ENCODE measurements at places on chromosomes 4 and X.

- DNase-seq = peak; percentile 39
Observed at GRCh38 chr4:174318829-174319764, 35.4 kb downstream of the CEP44 start.

DNA sequence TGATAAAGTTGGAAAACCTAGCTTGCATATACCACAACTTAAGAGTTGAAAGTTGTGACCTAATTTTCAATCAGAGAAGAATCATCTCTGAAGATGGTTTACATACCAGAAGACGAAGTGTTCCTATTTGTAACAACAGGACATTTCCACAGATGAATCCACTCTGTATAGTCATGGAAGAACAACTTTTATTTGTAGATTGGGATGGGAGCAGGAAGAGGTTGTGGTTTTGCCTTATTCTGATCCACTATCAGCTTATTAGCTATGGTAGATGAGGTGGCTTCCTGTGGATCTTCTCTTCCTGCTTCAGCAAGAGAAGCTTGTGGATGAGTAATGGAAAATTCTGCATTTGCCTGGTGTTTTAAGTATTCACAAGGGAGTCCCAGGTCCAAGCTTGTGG lies 18.6 kb upstream of the SUPT20HL1 start:
- DNase-seq = no peak

DNA sequence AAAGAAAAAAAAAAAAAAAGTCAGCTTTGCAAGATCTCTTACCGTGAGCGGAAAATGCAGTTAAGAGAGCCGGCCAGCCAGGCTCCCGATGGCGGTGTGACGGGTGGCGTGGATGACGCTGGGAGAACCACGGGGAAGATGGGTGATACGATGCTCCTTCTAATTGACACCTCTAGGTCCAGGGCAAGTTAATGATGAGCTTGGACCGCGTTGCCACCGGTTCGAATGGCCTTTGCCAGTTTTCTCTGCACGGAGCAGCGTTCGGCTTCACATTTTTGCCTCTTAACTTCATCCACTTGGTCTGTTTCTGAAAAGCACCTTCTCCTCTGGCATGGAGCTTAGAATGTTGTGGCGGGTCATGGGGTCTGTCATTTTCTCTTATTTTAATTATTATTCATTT lies 33.2 kb downstream of the SHOX start:
- no peak for DNase-seq

- no peak for DNase-seq
Observed at GRCh38 chr4:116499-116898, 7.8 kb upstream of the ZNF718 start.

GRCh38 chr4:181956512-181956911 lies 286.7 kb upstream of the TENM3 start:
- no peak for DNase-seq

- DNase-seq = peak; percentile 56
Observed at GRCh38 chrX:151151665-151152267, 24.6 kb upstream of the GPR50 start.

DNA sequence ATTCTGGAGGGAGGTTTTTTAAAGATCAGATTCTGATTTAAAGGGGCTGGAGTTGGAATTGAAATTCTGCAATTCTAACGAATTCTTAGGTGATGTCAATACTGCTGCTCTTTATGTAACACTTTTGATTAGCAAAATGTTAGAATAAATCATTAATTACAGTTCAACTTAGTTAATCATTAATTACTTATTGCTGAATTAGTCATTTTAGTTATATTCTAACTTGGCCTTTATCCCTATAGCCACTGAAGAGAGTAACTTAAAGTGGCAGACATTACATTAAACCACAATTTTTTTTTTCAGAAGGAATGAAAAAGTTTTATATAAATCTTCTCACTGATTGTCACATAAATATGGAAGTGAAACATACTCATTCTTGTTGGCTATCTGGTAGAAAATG lies 206.6 kb upstream of the ITM2A start:
- no peak for DNase-seq

GRCh38 chr4:140136509-140136908 lies 17.5 kb downstream of the MAML3 start:
- DNase-seq = no peak

DNA sequence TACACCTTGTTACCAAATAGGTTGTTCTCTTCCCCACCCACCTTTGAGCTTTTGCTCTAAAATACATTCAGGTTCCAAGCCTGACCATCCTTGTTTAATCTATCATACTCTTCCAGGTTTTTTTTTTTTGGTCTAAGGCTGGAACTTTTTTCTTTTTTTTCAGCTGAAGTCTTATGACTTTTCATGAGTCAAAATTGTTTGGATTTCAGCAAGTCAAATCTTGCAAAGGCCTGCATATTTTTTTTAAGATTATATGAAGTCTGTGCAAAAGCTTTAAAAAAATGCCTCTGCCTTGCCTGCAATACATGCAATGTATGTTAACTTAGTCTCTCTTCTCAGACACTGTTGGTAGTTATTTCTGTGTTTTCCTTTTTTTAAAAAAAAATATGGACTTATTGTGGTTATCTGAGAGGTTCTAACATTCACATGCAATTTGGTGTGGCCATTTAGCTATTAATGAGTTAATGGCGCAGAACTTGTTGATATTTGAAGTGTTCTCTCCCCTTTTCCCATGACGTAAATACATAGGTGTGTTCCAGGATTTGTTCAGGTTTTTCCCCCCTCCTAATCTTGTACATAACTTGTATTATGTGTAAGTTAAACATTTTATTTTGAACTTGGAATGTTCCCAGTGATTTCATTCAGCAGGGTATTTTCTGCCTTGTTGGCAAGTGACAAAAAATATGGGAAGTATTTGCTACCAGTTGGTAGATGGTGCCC lies 58.7 kb downstream of the CCKAR start:
- DNase-seq = no peak

Data from MM.1S (cell line).